ENCODE measurements at places on chromosomes 7 and 10. TPM values are rescaled to one million over a fixed set of nuclear protein-coding genes. Genes with fewer than 3 reads are reported as not detected.

Gene COL28A1
- total RNA-seq: not detected

- H3K27ac ChIP-seq: no peak overlapping the region
- H3K36me3 ChIP-seq: no peaks in the 10 kb centered on the region
- H3K4me3 ChIP-seq: no peak overlapping the region
- H3K27me3 ChIP-seq: no peaks in the 10 kb centered on the region
Observed at GRCh38 chr7:117411539-117411938, 15.8 kb downstream of the ASZ1 start.

GRCh38 chr7:157558875-157559595, 222.2 kb downstream of the DNAJB6 start:
- H3K36me3 ChIP-seq: no peaks in the 10 kb centered on the region
- no peak for DNase-seq
- no peaks in the 10 kb centered on the region for H3K27me3 ChIP-seq
- no peaks in the 10 kb centered on the region for H3K4me1 ChIP-seq
- no peak overlapping the region for H3K4me3 ChIP-seq

GRCh38 chr10:132417257-132417910, 20.4 kb downstream of the PWWP2B start:
- DNase-seq: no peak
- no peak overlapping the region for H3K27ac ChIP-seq
- no peaks in the 10 kb centered on the region for H3K36me3 ChIP-seq

DNA sequence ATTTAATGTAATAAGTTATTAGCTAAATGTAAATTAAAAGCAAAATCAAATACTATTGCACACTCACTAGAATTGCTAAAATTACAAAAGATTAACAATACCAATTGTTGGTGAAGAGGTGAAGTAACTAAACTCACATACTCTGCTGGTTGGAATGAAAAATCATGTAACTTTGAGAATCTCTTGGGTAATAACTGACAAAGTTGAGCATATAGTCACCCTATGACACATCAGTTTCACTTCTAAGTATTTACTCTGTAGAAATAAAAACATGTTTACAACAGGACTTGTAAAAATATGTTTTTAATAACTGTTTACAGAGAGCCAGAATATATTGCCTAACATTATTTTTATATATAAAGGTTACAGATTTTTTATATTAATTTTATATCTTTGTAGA, 33.6 kb downstream of the CNTNAP2 start:
- no peaks in the 10 kb centered on the region for H3K27me3 ChIP-seq
- no peak overlapping the region for H3K27ac ChIP-seq
- H3K4me1 ChIP-seq: no peaks in the 10 kb centered on the region
- DNase-seq: no peak

DNA sequence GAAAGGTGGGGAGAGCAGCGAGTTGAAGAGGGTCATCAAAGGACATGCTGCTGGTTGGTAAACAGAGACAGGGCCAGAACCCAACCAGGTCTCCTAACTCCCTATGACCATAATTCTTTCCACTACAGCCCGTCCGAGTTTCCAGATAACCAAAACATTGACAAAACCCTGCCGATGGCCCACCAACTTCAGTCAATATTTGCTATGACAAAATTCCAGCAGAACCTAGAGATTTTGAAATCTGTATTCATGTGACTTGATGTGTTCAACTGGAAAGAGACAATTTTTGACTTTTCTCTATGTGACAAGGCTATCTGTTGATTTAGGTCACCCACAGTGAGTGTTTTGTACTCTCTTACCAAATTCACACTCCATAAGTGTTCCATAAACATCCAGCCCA, 86.7 kb downstream of the NHLRC2 start:
- no peaks in the 10 kb centered on the region for H3K4me1 ChIP-seq
- no peak overlapping the region for H3K27ac ChIP-seq
- H3K4me3 ChIP-seq: no peak overlapping the region
- no peak for DNase-seq
- no peaks in the 10 kb centered on the region for H3K36me3 ChIP-seq

GRCh38 chr7:11120675-11121220, 147.1 kb downstream of the PHF14 start:
- no peak for DNase-seq
- H3K4me1 ChIP-seq: no peaks in the 10 kb centered on the region
- no peak overlapping the region for H3K27ac ChIP-seq
- no peaks in the 10 kb centered on the region for H3K27me3 ChIP-seq
- no peak overlapping the region for H3K4me3 ChIP-seq
